Activated B cell treated with CpG ODN at 0.5 μM for 24 hours (primary cell): ENCODE measurements at places on chromosomes 7 and 10.

DNA sequence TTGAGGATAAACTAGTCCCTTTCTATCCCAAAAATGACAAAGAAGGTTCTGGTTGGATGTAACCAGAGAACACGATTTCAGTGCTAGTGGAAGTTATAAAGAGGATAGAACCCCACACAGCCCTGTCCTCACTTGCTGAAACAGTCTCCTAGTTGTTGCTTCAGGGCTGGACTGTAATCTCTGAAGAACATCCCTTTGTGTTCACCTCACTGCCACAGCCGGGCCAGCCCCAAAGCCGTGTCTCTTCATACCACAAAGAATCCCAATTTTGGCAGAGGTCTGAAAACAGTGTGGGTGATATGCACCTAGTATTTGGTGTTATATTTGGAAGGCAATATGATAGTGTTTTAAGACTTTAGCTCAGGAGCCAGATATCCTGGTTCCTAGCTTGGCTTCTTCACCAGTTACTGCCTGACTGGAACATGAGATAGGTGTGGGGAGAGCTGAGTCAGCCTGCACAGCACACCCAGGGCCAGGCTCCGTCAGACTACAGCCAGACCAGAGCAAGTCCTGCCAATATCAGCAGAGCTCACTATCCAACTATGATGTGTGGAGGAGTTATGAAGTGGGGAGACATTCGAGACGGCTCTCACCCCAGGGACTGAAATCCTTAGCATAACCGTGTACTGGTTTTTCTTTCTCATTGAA lies 21.2 kb downstream of the CYP3A4 start:
- no peak overlapping the region for H3K27ac ChIP-seq
- peaks cover 60% of the 10 kb centered on the region for H3K27me3 ChIP-seq
- H3K36me3 ChIP-seq: no peaks in the 10 kb centered on the region

GRCh38 chr7:44914992-44915607 lies 29.8 kb upstream of the PURB start:
- H3K27ac ChIP-seq: peak overlapping the region; percentile 78
- peak; percentile 53 for DNase-seq
- H3K36me3 ChIP-seq: no peaks in the 10 kb centered on the region

GRCh38 chr10:55183993-55184392 lies 383.0 kb upstream of the PCDH15 start:
- H3K36me3 ChIP-seq: no peaks in the 10 kb centered on the region
- H3K27me3 ChIP-seq: no peaks in the 10 kb centered on the region
- DNase-seq: no peak
- no peak overlapping the region for H3K4me3 ChIP-seq
- no peak overlapping the region for H3K27ac ChIP-seq
- no peaks in the 10 kb centered on the region for H3K4me1 ChIP-seq

GRCh38 chr10:75042292-75042974 lies 69.0 kb upstream of the SAMD8 start:
- no peaks in the 10 kb centered on the region for H3K36me3 ChIP-seq
- no peak overlapping the region for H3K27ac ChIP-seq
- no peak for DNase-seq
- peaks cover 2% of the 10 kb centered on the region for H3K27me3 ChIP-seq

DNA sequence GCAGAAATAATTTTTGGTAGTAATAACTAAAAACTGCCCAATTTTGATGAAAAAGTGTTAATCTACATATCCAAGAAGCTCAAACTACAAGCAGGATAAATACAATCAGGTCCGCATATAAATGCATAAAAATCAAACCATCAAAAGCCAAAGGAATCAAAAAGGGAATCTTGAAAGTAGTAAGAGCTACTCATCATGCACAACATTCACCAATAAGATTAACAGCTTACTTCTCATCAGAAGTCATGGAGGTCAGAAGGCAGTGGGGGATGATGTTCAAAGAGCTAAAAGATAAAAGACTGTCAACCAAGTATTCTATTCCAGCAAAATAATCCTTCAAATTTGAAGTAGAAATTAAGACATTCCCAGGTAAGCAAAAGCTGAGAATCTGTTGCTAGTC lies 76.4 kb downstream of the CRPPA start:
- H3K27ac ChIP-seq: no peak overlapping the region
- H3K4me1 ChIP-seq: no peaks in the 10 kb centered on the region
- no peak for DNase-seq
- H3K4me3 ChIP-seq: no peak overlapping the region
- H3K27me3 ChIP-seq: no peaks in the 10 kb centered on the region
- H3K36me3 ChIP-seq: no peaks in the 10 kb centered on the region

DNA sequence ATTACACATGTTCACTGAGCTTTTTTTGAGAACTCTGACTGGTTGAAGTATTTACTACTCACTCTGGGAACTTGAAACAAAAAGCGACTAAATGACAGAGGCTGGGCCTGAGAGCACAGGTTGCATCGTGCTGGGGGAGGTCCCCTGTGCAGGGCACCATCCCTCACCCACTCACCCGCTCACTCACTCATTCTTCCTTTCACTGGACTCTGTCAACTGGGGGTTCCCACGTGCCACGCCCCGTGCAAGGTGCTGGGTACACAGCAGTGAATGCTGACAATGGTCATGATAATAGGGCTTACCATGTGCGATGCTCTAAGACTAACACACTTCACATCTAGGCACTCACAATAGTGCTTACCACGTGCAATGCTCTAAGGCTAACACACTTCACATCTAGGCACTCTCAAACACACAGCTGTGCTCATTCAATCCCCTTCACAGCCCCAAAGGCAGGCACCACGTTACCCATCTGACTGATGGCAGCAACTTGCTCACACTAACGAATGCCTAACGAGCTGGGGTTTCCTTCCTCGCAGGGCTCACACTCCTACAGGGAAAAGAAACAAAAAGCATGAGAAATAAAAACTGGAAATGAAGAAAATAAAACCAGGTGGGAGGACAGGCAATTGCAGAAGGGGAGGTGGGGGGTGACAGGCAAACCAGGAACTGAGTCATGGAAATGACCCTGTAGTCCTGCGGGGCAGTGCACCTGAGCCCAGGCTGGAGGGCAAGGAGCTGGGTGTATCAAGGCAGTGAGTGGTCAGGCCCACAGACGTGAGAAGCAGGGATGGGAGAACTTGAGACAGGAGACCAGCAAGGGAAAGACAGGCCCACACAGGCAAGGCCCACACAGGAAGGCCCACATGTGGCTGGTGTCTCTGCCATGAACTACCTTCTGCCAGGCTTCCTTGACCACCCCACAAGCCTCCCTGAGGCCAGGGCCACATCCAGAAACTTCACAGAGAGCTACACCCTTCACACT lies 147.0 kb upstream of the FAM20C start:
- no peaks in the 10 kb centered on the region for H3K36me3 ChIP-seq
- no peaks in the 10 kb centered on the region for H3K4me1 ChIP-seq
- peaks cover 22% of the 10 kb centered on the region for H3K27me3 ChIP-seq

DNA sequence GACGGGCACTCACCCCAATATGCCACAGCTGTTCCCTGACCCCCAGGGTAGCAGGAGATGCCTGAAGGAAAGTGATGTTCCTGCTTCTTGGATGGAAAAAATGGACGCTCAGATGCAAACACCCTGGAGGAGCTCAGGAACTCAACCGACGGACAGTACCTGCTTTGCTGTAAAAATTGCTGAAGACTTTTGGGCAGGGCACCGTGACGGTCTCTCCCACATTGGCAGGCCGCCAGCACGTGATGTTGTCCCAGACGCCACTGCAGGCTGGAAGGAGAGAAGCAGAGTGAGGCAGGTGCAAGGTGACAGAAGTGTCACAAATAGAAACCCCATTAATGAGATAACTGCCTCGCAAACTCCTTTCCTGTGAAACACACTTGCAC lies 35.0 kb downstream of the VIPR2 start:
- no peaks in the 10 kb centered on the region for H3K36me3 ChIP-seq
- no peak overlapping the region for H3K27ac ChIP-seq
- H3K27me3 ChIP-seq: no peaks in the 10 kb centered on the region
- DNase-seq: no peak
- no peaks in the 10 kb centered on the region for H3K4me1 ChIP-seq

DNA sequence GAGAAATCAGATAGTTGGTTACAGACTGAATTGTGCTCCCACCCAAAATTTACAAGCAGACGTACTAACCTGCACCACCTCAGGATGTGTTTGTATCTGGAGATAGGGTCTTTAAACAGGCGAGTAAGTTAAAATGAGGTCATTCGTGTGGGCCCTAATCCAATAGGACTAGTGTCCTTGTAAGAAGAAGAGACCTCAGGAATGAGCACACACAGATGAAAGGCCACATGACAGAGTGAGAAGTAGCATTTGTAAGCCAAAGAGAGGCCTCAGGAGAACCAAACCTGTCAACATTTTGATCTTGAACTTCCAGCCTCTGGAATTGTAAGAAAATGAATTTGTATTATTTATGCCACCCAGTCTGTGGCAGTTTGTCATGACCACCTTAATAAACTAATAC lies 149.5 kb upstream of the VWC2 start:
- H3K4me3 ChIP-seq: no peak overlapping the region
- no peak for DNase-seq
- H3K36me3 ChIP-seq: no peaks in the 10 kb centered on the region
- no peaks in the 10 kb centered on the region for H3K27me3 ChIP-seq
- H3K4me1 ChIP-seq: no peaks in the 10 kb centered on the region
